Suppressor macrophage (primary cell): ENCODE measurements at places on chromosomes 5 and 9.
A peak's percentile ranks its signal among the peaks of the same experiment; 100 is the strongest.

DNA sequence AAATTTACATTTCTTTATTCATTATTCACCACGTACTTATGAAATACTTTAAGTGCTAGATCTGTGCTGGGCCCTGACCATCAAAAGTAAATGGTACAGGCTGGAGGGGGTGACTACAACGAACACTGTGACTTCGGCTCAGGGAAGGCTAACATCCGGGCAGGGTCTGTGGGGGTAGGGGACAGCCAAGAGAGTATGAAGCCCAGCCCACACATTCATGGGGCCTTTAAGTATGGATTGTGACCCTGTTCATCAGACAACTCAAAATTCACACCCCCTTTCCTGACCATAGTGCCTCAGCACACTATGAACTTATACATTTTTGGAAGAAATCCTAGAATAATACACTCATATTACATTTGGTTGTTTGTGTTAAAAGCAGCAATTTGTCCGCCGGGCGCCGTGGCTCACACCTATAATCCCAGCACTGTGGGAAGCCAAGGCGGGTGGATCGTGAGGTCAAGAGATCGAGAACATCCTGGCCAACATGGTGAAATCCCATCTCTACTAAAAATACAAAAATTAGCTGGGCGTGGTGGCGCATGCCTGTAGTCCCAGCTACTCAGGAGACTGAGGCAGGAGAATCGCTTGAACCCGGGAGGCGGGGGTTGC is 33.3 kb downstream of the MORN5 start:
- no peak for DNase-seq

DNA sequence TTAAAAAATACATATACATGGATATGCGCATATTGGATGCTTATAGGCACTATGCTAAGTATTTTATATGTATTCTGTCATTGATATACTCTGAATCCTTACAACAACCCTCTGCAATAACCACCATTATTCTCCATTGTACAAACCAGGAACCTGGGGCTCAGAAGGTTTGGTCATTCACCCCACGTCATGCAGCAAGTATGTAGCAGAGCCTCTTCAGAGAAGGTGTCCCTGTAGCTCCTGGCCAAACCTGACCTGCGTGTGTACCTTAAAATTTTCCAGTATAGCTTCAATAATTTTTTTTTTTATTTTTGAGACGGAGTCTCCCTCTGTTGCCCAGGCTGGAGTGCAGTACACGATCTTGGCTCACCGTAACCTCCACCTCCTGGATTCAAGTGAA is 51.9 kb downstream of the MFAP3 start:
- DNase-seq, result no peak

DNA sequence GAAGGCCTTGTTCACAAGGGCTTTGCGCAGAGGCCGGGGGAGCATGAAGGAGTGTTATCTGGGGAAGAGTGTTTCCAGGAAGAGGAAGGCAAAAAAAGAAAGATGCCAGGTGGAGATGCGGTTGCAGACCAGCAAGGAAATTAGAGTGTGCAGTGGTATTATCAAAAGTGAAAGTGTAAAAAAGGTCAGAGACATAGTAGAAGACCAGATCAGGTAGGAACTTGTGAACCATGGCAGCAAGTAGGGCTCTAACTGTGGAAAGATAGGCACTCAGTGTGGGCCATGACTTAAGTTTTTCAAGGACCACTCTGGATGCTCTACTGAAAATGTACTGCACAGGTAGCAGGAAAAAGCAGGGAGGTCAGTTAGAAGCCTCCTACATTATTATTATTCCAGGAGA is 90.1 kb upstream of the SPOCK1 start:
- DNase-seq, result no peak

DNA sequence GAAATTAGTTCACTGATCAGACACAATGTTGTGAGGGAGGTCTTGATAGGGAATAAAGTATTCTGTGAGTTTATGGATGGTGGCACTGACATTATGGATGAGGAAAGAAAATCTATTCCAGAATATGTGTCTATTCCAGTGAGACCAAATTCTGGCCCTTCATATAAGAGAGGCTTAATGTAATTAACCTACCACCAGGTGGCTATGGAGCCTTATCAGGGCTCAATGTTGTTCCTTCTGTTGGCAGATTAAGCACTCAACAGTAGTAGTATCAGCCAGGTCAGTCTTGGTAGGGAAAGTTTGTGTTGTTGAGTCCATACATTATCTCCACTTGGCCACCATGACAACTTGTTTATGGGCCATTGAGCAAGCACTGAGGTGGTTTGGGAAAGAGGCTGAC is 41.7 kb upstream of the BARX1 start:
- DNase-seq, result no peak

DNA sequence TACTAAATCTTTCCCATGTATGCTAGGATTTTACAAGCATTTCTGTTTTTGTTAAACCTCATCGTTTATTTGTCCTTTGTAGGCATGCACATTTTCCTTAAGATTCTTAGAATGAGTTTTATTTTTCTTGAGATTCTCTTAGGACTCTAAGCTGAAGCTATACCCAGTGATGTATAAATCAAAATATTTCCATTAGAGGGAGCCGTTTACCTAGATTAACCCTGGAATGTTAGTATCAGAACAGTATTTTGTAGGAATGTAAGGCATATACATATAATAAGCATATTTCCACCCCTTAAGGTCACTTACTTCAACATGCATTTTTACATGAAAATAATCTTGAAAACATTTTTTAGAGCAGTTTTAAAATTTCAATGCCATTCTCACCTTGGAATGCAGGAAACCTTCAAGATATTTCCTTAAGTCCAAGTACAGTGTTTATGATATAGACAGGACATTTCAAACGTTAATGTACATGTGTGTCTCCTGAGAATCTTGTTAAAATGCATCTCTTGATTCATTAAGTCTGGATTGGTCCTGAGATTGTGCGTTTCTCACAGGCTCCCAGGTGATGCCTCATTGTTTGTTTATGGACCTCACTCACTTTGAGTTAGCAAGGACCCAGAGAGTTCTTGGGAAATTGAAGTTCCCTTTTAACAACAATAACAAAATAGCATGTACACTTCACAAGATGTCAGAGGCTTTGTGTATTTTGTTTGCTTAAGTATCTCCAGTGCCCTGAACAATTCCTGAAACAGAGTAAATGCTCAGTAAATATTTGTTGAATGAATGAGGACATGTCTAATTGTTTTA is 34.9 kb upstream of the FCHO2 start:
- peak; percentile 67 for DNase-seq

DNA sequence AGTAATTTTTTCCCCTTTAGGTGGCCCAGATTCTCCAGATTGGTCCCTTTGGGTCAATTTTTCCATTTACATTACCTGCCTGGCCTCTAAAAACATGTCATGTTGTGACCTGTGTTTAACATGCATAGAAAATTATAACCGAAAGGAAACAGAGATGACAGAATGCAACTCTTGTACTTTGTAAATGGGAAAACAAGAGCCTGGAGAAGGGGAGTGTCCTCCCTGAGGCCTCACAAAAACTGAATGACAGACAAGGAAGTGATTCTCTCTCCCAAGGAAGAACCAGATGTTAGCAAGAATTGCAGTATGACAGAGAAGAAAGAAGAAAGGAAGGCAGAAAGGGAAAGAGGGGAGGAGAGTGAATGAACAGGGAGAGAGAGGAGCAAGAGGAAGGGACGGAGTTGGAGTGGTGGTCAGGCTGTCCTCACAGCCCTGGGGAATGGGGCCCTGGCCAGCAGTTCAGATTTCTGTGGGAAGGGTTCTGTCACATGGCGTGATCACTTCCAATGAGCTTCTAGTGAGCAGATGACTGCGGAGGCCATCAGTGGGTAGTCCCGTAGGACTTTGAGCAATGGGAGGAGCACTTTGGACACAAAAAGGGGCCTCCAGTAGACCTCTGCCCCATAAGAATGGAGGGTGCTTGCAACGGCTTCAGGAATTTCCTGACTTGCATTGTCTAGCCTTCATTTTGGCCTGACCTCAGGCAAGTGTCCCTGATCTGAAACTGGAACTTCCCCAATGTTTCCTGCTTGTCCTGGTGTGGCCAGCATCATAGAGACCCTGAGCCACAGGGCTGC is 31.6 kb downstream of the ABLIM3 start:
- DNase-seq, result no peak

DNA sequence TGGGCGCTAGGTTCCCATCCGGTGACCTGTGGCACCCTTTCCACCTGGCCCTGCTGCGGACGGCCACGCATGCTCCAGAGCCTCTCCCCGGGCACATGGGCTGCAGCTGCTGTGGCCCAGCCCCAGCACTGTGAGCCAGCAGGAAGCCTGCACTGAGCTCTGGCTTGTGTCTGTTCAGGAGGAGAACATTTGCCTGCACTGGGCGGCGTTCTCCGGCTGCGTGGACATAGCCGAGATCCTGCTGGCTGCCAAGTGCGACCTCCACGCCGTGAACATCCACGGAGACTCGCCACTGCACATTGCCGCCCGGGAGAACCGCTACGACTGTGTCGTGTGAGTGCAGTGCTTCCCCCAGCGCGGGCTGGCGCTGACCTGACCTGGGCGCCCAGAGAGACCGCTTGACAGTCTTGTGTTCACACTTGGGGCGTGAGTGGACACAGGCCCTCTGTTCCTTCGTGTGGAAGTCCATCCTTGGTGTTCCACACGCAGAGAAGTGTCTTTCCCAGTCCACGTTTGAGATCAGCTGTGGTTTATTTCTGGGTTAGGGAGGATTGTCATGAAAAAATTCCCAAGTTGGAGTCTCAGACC is 66.2 kb upstream of the CACNA1B start:
- DNase-seq, result no peak

DNA sequence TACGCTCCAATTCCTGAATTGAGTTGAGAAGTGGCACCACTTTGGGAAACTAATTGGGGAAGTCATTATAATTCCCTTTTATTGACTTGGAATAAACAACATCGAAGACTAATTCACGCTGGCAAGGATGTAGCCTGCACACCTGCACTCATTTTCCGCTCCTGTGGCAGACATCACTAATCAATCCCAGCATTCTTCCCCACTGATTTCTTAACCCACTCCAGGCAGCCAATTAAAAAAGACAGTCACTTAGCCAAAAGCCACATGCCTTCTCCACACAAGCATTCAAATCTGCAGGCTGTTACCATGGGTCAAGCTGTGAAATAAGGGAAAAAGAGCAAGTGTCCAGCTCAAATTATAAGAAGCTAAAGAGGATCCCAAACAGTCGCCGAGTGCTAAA is 68.2 kb upstream of the HRH2 start:
- DNase-seq, result no peak

GRCh38 chr5:8766448-8766847 is 779.4 kb downstream of the SEMA5A start:
- DNase-seq, result no peak

DNA sequence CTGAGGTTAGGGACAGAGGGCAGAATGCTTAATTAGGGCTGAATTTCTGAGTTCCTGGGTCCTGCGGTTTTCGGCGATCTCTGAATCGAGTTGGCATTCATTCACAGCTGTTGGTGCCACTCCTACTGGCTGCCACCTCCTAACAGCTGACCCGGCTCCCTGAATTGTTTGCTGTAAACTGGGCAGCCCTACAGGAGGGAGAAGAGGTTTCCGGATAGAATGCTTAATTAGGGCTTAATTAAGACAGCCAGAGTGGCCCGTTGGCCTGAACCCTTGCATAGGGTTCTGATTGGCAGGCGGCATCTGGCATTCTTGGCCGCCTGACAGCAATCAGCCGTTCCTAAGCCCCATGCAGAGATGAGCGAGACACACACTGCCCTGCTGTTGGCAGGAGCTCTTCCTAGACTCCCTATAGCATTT is 25.7 kb downstream of the FRMPD1 start:
- DNase-seq, result no peak

DNA sequence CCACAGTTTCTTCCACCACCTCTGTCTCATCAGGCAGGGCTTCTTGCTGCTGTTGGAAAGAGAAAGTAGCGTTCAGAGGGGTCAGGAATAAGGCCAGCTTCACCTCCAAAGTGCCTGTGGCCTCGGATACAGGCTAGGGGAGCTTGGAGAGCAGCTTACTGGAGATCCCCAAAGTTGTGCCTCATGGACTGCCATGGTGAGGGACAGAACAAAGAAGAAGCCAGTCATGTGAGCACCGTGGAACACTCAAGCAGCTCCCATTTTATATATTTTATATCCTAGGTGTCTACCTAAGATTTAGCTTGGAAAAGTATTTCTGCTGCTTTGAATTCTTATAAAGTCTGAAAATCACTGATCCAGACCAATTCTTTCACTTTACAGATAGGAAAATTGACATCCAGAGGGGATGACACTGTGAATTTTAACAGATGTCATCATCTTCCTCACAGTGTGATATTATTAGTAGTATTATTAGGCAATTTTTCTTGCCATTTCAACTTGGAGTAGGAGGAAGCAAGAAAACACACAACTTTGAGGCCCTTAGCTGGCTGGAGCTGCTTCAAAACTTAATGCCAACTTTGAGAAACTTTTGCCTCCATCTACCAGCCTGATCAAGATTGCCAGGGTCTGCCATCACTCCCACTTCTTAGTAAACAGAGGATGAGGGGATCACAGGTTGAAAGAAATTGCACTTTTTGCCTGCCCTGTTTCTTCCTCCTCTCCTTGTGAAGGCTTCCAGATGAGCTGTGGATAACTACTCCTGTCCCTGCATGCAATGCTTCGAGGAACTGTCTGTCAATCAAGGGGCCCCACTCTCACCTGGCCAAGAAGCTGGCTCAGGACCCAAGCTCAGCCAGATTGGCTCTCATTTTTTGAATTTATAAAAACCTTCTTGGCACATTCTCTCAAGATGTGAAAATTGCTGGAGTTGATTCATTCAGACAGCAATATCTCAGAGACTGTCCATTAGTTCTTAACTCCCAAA is 11.8 kb downstream of the SPARC start:
- peak; percentile 73 for DNase-seq

DNA sequence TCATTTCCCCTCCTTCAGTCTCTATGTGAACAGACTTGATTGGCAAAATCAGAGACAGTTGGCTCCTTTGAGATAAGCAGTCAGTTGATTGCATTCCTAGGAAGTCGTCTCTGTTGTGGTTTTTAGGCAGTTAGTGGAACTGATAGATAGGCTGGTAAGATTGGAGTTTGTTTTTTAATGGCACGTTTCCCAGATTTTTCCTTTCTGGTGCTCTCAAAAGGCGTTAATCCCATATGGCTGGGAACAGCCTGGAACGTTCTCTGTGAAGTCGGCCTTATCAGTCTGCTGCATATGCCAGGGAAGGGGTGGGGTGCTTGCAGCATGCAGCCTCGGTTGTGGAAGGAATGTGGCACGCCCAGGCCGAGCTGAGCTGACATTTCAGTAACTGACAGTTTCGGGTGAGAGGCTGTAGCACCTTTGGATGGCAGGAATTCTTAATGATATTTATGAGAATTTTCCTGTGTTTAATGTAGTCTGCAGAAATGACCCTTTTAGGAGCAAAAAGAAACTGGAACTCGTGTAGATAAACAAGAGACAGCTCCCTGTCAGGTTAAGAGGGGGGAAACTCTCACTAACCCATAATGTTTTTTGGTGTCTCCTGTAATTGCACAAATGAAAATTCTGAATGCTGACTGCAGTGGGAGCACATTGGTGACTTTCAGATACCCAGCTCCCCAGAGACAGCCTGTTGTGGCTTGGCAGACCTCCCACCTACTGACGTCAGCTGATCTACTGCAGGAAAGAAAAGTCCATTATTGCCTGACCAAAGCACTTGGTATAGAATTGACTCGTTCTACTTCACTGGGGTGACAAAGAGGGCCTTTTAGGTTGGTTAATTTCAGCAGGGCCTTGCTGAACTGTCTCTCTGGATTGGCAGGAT is 6.3 kb downstream of the SPTAN1 start:
- peak; percentile 84 for DNase-seq

GRCh38 chr5:40999966-41000365 is 71.2 kb downstream of the MROH2B start:
- DNase-seq, result no peak
